ENCODE measurements at places on chromosomes 6 and 20.

GRCh38 chr20:5180933-5181332, 54.1 kb downstream of the CDS2 start:
- no peak for DNase-seq

DNA sequence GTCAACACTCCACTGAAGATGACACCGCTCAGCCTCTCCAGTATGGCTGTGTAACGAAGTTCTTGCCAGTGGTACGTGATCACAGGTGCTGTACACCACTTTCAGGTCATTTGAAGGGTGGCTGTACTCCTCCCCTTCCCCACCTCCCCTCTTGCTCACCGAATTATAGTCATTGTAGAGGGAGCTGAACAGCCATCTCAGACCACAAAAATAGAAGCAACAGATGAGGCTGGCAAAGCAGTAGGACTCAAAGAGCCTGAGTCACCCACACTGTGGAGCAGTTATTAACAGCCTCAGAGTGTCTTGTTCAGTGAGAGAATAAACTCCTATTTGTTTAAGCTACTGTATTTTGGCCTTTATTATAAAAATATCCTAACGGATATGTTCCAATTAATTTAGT, 192.5 kb upstream of the MCHR2 start:
- DNase-seq = no peak

- DNase-seq = no peak
These were observed 137.6 kb downstream of the CLIC5 start for GRCh38 chr6:45877970-45878590.

DNA sequence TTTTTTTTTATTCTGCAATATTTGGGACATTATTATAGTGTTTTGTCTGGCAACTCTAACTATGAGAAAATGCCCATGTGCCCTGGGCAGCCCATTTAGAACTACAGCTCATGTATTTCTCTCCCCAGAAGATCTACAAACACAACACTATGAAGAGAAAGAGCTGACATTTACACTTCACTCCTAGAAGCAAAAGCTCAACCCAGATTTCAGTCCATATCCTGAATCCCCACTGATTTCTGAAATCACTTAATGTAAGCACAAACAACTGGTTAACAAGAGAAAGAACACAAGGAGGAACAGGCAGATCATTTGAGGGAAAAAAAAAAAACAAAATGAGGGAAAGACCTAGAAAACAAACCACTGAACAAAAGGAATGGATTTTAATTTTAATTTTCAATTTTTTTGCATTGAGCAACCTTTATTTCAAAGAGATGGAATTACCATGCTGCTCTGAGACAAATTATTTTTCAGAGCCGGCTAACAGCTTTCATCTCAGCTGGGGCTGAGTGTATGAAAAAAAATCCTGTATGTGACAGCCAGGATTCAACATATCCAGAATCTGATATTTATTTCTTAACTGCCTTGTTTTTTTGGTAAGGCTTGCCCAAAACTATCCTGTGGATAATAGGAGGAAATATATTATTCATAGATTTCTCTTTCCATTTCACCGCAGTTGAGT, 32.5 kb downstream of the KIAA0319 start:
- no peak for DNase-seq
